Hematopoietic multipotent progenitor cell treated with erythropoietin and hydrocortisone succinate and interleukin-3 and kit ligand, for 6 days (in vitro differentiated cells): ENCODE measurements at places on chromosomes 7 and 10.

- DNase-seq, result no peak
Observed at GRCh38 chr7:80210400-80210799, 75.8 kb downstream of the GNAI1 start.

GRCh38 chr10:74202356-74202755 is 51.3 kb downstream of the ADK start:
- no peak for DNase-seq

GRCh38 chr10:71338728-71339495 is 19.9 kb downstream of the SLC29A3 start:
- peak; percentile 63 for DNase-seq

- DNase-seq, result no peak
Observed at GRCh38 chr7:148929176-148929575, 45.1 kb upstream of the EZH2 start.

GRCh38 chr7:140564643-140565042 is 76.0 kb downstream of the DENND2A start:
- no peak for DNase-seq

DNA sequence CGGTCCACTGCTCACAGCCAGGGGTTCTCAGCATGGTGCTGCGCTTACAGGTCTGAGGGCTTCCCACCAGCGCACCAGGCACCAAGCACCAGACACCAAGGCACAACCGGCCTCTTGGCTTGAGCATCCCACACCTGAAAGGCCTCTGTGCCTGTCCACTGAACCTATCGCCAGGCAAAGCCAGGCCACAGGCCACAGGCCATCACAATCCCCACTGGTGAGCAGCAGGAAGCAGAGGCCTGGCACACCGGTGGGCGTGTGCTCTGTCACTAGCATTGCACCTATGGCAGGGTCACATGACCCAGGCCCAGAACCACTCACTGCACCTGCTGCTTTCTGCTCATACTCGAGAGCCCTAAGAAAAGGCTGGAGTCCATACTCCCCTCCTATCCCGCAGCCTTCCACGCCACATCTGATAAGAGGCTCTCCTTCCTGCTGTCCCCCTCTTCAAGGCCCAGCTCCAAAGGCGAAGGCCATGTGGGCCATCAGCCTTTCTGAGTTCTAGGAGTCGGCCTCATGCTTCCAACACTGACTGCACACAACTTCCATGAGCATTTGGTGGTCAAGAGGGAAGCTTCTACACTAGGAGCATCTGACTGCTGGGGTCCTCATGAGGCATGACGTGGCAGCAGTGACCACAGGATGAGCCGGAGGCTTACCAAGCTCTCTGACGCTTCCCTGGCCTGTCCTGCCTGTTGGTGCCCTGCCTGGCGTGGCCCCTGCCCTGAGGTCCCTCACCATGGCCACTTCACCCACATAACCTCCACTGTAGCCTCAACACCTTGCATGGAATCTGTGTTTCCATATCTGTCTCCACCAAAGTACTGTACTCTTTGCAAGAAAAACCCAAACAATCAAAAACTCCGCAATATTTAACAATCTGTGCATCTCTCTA is 166.3 kb downstream of the TNS3 start:
- no peak for DNase-seq

DNA sequence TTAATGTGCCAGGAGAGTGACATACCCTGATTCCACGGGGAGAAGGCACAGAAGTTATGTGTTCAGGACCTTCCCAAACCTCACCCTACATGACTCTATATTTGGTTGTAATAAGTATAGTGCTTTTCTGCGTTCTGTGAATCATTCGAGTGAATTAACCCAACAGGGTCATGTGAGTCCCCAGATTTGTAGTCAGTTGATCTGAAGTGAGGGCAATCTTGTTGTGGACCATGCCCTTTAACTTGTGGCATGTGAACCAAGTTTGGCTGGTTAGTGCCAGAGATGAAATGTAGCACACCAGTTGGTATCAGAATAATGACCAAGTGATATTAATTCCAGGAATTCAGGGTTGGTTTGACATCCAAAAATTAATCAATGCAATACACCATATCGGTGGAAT is 70.2 kb downstream of the NHLRC2 start:
- no peak for DNase-seq

DNA sequence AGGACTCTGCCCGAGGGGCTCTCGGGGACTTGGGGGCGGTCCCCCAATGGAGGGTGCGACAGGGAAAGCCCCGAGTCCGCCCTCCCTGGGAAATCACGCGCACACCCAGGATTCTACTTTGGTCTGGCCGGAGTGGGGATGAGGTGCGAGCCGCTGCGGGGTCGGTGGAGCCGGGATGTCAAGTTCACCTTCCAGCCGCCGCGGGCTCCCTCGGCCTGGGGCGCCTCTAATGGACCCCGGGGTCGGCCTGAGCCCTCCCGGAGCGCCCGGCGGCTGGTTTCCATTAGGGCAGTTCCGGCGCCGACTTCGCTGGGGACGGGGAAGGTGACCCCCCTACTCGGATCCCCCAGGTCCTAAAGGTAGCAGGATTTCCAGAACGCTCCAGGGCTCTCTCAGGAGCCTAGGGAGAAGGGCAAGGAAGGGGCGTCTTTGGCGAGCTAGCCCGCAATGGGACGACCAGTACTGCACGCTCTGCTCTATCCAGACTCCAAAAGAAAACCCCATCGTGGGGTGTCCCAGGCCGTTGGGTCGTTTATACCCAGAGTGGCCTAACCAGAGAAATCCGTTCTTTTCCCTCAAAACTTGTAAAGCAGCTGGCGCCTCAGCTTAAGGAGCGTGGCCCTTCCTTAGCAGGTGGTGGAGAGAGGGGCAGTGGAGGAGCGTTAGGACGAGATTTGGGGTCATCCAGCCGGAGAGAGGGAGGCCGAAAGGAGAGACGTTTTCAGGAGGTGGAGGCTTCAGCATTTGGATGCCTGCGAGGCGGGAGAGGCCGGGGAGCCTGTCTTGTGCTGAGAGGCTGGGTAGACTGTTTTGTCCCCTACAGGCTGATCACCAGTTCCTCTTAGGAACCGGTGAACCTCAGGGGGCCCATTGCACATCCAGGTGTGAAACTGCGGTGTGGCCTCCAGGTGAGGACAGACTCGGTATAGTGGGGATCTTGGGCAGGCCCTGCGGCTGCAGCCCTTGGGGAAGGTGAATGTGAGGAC is 860 bp upstream of the WDR86 start:
- DNase-seq, result no peak

- DNase-seq, result no peak
Observed at GRCh38 chr7:117707080-117707479, 166.2 kb downstream of the CTTNBP2 start.

DNA sequence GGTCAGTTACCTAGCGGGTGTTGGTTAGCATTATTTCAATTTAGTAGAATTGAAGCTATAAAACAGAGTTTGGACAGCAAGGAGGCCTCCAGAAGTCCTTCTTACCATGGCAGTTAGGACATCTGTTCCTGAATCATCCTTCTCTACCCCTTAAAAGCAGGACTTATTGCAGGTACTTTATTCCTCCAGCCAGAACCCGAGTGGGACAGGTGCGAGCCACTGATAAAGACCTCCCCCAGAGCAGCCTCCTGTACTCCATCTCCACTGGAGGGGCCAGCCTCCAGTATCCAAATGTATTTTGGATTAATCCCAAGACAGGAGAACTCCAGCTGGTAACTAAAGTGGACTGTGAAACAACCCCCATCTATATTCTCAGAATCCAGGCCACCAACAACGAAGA is 54.6 kb downstream of the CDHR3 start:
- no peak for DNase-seq

GRCh38 chr10:124349996-124350280 is 68.8 kb downstream of the OAT start:
- no peak for DNase-seq

GRCh38 chr7:30450240-30450982 is 28.2 kb downstream of the NOD1 start:
- no peak for DNase-seq

DNA sequence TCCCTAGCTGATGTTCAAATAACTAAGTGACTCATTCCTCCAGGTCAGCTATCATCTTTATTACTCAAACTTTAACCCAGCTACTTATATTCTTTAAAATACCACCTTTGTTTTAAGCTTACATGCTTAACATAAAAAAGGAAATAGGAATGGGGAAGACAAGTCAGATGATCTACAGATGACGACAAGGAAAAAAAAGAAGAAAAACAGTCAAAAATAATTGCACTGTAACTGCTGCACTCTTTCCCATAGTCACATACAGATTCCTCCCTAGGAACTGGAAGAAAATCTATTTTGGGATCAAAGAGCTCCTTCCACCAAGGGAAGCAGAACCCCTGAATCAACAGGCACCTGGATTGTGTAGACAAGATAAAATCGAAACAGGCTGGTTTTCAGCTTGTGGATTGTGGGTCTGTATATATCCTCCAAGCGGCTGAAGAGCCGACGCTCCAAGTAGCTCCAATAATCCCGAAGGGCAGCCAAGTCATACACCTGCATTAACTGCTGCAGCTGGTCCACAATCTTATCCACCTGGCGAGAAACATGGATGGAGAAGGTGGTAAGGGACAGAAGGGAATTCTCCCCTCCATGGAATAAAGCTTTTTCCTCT is 2.0 kb downstream of the WDR91 start:
- DNase-seq, result no peak

DNA sequence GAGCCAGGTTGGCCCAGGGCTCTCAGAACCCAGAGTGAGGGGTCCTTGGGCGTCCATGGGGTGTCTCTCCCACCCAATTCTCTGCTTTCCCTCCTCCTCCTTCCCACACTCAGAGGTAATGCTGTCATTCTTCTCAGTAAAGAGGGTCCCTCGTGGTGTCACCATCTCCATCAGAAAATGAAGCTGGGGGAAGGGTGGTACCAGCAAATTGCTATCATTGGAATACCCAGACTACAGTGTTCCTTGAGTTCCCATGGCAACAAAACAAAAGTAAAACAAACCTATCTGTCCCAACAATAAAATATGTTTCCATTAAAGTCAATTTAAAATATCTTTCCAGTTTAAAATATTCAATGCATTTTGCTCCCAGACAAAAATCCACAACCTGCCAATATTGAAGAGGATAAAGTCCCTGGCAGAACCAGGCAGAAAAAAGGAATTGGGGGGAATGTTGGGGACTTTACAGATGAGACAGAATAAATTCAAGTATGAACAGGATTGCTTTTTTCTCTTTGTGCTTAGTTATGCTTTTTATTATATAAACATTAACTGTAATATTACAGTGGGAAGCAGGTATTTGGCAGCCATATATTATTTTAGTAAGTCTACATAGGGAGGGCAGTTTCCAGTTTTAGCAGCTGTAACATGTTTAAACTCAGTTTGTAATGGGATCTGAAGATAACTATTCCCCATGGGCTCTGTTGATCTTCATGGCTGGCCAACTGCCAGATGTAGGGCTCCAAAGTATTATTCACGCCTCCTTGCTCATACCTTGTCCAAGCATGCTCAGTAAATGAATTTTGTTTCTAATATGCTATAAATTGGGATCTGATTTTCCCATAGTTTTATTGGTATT is 182.1 kb downstream of the ARID5B start:
- DNase-seq, result peak; percentile 36

- no peak for DNase-seq
Observed at GRCh38 chr7:56174875-56175760, 58.9 kb upstream of the NUPR2 start.

GRCh38 chr10:122878799-122879338 is 512 bp downstream of the FAM24B start:
- DNase-seq, result peak; percentile 42

DNA sequence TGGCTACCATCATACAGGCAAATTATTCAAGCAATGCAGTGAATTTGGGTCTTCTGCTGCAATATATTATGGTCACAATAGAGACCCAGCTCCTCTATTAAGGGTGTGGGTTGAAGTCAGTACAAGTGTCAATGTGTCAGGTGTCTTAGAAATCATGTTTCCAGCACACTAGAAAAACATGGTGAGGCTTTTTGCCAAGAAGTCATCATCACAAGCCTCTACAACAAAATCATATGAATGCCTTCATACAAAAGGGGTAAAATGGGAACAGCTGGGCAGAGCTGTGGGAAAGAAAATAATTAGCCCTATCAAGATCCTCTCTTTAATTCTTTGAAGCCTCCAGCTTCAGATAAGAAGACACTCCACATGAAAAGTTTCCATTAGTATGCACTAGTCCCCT is 37.2 kb downstream of the FAM13C start:
- DNase-seq, result no peak

GRCh38 chr10:35378541-35379210 is 42.4 kb downstream of the CCNY start:
- peak; percentile 56 for DNase-seq

DNA sequence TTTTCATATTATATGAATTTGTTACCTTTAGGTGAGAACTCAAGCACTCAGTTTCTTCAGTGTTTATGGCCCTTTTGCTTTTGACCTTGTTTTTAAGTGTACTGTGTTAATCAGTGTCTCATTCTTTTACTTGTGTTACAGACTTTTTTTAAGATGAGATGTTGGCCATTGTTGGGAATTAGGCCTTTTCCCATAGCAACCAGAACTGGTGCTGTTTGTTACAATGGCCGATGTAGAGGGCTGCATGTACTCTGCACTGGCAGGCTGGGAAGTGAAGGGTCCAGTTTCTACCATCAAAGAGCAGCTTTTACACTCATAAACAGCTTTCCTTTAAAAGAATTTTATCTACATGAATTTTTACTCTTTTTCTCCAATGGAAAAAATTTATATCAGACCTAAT is 65.1 kb downstream of the SHH start:
- DNase-seq, result no peak

- DNase-seq, result no peak
Observed at GRCh38 chr10:13699216-13699615, 112.5 kb downstream of the PRPF18 start.

- DNase-seq, result no peak
Observed at GRCh38 chr7:29139796-29140195, 6.5 kb downstream of the CPVL start.

DNA sequence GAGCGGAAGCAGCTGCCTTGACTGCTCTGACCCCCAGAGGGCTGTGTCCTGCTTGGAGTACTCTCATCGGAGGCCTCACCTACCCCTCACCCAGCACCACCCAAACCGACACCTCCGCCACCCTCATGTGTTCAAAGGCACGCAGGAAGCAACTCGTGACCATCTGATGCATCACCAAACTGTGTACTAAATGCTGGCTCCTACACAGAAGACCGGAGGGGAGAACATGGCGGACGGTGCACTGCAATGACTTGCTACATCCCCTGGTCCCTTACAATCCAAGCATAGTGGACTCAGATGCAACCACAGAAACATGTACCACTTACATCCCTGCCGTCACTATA is 3.4 kb downstream of the PDAP1 start:
- no peak for DNase-seq

GRCh38 chr7:135620980-135621850 is 41.1 kb upstream of the STMP1 start:
- peak; percentile 90 for DNase-seq

- no peak for DNase-seq
Observed at GRCh38 chr10:123792248-123792978, 99.2 kb downstream of the CPXM2 start.

- no peak for DNase-seq
Observed at GRCh38 chr7:38878694-38879457, 30.1 kb downstream of the VPS41 start.

DNA sequence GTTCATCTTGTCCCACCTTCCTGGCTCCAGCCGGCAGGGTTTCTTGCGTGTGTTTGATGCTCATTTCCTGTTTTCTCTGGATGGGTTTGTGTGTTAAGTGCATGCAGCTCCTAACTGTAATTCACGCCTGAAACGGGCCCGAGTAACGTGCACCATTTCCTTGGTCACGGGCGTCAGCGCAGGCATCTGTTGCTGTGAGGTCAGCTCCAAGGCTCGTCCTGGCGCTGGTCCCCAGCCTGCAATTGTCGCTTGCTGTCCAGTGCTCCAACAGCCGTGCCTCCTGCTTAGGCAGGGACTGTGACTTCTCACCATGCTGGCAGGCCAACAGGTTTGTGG is 201.1 kb downstream of the GLRX3 start:
- DNase-seq, result no peak

- no peak for DNase-seq
Observed at GRCh38 chr10:110775020-110775375, 96.7 kb upstream of the PDCD4 start.

GRCh38 chr10:83917537-83918506 is 221.5 kb upstream of the GHITM start:
- DNase-seq, result peak; percentile 14
